ENCODE measurements at places on chromosomes 16 and 17.

GRCh38 chr17:17975436-17975835 is 2.8 kb downstream of the DRC3 start:
- no peak for DNase-seq

- DNase-seq, result no peak
These were observed 1.9 kb downstream of the RUNDC1 start for GRCh38 chr17:42982266-42982665.

DNA sequence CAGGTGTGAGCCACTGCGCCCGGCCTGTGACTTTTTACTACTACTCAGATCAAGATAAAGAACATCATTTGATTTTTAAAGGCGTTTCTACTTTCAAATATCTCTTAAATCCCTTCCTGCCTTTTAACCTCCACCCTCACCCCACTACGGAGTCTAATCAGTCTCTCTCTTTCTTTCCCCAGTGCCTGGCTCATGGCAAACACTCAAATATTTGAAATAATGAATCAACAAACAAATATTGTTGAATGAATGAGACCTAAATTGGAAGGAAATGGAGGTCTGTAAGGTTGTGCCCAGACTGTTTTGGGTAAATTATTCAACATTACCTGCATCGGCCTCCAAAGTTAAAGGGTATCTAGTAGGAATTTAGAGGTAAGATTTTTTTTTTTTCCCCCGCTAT is 14.7 kb downstream of the COPZ2 start:
- DNase-seq, result no peak

DNA sequence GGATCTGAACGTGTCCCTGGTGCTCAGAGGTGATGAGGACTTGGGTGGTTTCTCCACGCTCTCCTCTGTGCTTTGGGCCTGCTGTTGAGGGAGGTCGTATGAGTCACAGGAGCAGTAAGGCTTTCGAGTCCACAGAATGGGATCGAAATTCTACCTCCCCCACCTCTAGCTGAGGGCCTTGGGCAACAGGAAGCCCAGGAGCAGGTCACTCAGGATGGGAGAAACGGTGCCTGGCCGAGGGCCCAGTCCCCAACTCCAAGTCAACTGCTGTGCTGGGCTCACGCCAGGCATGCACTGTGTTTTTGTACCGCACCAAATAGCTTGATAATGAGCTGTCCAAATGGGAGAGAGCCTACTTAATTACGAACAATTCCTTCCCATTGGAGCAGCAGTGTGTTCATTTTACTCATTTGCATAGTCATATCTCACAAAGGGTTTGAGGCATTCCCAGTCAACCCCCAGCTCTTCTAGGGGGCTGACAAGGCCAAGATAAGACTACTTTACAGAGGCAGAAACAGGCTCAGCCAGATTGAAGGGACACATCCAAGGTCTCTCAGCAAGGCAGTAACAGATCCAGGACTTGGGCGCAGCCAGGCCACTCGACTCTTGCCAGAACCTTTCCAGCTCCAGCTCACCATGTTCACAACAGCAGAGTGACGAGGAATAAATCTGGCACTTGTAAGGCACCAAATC is 53.6 kb downstream of the WNT3 start:
- no peak for DNase-seq

DNA sequence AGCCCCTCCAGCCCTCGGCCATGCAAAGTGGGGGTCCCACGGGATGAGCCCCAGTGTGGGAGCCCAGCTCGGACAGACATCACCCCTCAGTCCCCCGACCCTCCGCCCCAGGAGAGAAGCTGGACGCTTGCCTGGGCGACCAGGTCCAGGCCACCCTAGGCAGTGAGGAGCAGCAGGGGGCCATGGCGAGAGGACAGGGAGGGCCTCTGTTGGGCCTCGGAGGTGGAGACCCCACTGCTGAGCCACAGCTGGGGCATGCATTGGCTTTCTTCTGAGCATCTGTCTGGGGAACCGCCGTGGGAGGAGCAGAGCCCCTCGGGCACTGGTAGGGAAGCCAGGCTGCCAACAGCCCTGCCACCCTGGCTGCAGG is 13.0 kb downstream of the ACTG1 start:
- DNase-seq, result no peak

DNA sequence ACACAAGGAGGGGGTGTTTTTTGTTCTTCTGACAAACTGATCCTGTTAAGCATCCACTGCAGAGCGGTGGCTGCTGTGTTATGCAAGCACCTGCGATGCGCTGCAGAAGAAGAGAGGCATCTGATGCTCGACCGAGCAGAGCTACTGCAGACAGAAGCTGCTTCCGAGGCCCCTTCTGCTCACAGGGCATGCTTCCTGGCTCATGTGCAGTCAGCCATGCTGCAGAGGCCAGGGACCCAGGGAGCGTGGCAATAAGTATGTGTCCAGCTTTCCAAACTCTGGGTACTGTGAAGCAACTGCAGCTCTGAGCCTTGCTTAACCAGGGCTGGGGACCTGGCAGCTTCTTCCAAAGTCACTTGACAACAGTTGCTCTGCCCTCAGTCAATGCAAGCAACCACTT is 448.6 kb upstream of the RBFOX1 start:
- DNase-seq, result no peak

DNA sequence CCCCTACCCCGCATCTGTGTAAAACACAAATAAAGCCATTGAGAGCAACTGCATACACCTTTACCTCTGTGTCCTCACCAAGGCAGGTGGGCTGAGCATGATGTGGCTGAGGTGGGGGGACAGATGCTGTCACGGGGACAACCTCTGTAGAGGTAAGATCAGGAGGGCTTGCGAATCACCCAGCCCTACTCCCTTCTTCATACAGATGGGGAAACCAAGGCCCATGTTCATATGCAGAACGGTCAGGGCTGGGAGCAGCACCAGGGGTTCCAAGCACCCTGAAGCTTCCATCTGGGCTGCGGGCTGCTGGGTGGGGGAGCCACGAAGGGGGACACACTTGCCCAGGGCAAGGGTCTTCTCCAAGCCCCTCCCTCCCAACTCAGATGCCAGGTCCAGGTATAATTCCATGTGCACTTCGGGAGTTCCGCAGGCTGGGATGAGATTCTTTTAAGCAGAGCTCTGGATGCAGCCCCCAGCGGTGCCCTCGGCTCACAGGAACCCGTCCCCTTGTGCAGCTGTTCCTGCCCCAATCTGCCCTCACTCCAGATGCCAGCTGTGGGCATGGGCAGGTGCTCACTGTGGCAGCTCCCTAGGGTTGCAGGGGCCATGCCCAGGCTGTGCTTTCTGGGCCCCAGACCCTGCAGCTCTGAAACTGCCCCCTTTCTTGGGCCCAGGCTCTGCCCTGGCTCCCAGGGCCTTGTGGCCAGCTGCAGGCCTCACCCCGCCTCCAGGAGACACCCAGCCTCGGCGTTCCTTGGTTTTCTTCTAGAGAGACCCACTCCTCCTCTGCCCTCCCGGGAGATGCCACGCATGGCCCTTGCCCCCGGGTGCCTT is 9.6 kb downstream of the CTRB1 start:
- no peak for DNase-seq

GRCh38 chr17:54920819-54921218 is 20.2 kb downstream of the TOM1L1 start:
- DNase-seq, result no peak

DNA sequence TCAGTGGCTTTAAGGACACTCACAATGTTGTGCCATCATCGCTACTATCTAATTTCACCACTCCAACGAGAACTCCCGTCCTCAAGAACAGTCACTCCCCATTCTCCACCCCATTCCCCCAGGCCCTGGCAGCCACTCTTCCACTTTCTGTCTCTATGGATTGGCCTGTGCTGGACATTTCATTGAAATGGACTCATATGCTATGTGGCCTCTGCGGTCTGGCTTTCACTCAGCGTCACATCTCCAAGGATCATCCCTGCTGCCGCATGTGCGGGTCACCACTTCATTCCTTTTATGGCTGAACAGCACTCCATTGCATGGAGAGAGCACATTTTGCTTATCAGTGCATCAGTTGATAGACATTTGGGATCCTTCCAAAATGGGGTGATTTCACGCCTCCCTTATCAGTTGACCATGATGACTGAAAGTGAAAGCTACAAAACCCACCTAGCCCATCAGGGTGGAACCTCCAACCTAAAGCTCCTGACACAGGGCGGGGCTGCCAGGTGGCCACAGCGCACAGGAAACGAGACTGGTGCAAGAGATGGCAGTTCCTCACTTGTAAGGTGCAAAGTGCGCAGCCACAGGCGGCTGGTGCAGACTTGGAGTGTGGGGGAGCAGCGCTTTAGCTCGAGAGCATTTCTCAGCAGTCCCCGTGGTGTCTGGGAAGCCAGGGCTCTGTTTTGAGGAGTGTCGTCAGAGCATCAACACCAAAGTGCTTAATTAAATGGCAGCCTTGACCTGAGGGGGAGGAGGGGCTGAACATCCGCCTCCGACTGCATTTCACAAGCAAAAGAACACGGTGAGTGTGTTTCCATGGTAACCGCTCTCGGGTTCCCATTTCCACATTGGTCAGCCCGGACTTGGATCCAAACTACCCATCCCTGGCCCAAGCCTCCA is 23.8 kb downstream of the COTL1 start:
- DNase-seq, result peak; percentile 74

All from activated effector memory CD4-positive, alpha-beta T cell treated with Interleukin-2 at 50 U/mL for 16 hours (primary cell).